T-helper 1 cell (primary cell): ENCODE measurements at places on chromosomes 1 and 21.

DNA sequence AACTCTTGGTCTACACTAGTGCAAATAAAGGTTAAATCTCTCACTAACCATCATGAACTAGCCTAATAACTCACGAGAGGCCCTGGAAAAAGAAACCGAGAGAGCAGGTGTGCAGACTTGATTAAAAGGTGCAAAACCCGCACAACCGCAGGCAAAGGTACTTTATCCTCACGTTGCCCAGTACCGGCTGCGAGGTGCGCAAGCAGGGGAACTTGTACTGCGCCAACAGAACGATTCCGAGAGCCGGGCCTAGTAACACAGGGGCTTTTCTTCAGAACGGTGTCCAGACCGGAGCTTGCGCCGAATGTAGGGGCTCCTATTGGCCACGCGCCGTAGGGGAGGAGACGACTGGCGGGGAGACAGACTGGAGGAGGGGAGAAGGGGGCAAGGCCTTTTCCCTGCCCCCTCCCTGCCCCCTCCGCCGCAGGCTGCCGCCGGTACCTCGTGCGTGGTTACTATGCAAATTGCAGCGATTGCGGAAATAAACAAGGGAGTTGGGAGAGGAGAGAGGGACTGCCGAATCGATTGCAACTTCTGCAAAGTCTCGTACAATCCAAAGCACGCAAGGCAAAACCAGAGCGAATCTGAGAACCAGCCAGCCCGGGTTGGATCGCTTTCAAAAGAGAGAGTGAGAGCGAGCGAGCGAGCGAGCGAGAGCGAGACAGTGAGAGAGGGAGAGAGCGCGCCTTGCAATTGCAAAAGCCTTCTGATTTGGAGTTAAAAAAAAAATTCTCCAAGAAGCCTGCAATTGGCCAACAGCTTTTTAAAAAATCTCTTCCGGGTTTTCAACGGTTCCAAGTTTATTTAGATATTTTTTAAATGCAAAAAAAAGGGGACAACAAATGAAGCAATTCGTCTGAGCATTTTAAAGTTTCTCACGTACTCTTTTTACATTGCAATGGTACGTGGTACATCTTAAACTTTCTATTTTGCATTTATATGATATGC lies 5.4 kb upstream of the NFIA start:
- peak; percentile 89 for DNase-seq

DNA sequence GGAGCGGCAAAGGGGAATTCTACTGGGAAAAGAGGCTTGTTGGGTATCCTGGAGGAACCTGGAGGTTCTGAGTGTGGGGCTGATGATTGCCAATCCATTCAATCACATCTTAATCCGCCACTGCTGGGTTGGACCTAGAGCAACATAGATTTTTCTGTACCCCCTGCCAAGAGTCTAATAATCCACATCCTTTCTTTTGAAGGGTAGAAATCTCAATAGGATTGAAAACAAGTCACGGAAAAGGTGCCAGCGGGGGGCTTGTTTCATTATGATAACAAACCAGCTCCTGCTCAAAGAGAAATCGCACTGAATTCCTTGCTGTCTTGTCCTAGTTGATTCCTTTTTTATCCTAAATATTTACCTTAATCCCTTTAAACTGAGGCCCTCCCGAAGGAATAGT lies 528.5 kb downstream of the ADGRL2 start:
- no peak for DNase-seq

GRCh38 chr1:230064283-230064682 lies 2.8 kb upstream of the GALNT2 start:
- DNase-seq, result no peak

- DNase-seq, result no peak
Observed at GRCh38 chr1:115241309-115241708, 96.7 kb downstream of the NGF start.

DNA sequence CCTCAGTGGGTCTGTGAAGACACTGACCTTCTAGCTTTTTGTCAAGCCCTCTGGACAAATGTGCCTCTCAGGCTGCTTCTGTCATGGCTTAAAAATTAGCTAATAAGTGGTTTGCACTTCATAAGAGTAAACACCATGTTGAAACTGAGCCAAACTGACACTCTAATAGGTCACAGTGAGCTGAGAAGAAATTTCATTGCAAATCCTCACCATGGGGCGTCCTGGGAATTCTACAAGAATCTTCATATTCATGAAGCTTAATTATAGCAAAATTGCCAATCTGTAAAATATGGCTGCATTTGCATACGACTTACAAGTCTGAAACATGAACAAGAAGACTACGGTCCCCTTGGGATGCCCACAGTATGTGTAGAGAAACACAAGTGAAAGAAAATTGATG lies 188.6 kb downstream of the DSCAM start:
- DNase-seq, result no peak

DNA sequence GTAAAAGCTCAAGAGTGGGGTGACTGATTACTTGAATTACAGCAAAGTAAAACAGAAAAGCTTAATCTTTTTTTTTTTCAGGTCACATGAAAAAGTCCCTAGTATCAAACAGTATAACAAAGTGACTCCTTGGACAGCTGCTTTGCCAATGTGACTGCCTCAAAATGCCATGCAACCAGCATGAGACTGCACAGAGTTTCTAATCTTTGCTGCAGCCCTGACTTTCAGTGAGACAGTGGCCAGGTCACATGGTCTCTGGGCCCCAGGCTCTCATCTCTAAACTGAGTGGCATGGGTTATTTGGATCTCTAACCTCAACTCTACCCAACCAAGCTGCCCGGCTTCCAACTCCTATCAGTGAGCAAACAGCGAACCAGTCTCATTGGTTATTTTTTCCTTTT lies 169.0 kb downstream of the VAV3 start:
- no peak for DNase-seq

GRCh38 chr1:241424480-241424971 lies 67.5 kb upstream of the RGS7 start:
- no peak for DNase-seq

DNA sequence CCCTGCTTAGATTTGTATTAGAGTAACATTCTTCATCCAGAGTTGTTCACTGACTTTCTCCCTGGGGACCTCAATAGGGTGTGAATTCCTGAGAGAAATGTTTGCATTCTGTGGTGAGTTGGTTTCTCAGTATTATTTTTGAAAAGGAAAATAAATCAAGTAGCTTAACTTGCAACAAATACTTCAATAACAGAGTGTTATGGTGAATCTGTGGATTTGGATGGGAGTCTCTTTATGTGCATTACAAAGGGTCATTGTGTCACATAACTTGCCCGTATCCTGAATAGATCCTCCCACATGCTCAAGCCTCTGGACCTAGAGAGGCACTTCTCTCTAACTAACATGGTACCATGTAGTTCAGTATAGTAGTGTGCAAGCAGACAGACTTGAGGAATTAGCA lies 68.4 kb upstream of the IPO9 start:
- DNase-seq, result no peak

DNA sequence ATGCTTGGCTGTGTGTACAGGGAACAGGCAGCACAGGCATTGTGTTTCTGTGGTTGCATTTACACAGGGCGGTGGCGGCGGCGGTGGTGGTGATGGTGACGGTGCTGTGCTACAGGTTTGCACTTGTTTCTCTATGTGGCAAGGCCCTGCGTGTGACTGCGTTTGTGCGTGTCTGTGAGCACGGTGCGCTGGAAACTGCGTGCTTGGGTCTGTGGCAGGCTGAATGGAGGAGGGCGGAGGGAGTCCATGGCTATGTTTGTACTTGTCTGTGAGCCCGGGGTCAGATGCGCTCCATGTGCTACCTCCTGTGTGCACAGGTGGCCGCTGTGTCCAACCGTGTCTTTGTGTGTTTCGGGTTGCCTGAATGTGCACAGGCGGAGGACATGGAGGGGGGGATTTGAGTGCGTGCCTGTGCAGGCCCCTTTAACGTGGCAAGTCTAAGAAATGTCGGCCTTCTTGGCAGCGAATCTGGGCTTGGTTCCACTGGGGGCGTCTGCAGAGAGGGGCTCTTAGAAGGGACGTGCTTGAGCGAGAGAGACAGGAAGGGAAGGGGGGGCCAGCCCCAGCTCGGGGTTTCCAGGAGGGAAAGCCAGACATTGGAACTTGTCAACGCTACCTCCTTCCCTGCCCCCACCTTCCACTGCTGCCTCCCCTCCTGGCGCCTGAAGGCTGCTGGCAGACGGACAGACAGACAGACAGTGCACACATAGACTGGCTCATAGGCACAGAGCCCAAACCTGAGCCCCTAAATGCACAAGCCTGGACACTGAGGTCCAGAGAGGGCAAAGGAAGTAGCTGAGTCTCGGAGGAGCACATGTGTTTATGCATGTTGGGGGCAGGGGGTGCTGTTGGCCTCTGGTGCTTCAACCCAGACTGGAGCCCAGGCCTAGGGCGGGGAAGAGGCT lies 32.7 kb upstream of the WASF2 start:
- peak; percentile 31 for DNase-seq

DNA sequence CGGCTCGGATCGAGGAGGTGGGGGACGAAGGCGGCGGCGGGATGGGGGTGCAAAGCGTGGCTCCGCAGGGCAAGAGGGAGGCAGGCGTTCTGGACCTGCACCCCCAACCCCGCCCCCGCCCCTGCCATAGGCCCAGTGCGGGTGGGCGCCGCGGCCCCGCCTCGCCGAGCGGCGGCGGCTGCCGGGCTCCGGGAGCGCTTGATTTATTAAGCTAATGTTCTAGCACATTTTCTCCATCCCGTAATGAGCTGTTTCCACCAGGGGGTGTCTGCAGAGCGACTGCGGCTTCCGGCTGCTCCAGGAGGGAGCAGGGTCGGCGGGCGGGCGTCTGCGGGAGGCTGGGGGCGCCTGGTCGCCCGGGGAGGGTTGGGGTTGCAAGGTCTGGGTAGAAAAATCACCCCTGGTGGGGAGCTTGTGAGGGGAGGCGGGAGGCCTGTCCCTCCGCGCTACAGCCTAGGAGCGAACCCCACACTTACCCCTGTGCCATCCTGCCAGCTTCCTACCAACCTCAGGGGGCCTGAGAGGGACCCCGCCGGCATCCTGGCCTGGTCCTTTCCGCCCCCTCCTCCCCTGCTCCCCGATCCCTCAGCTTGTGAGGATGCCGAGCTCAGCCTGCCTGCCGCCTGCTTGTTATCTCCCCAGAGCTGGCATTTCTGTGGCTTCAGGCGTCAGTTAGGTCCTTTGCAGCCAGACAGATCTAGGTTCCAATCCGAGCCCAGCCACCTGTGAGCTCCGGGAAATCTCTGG lies 48.5 kb upstream of the ACOT11 start:
- no peak for DNase-seq

GRCh38 chr1:206824331-206824730 lies 41.1 kb upstream of the IL20 start:
- DNase-seq, result no peak

- no peak for DNase-seq
Observed at GRCh38 chr1:63261736-63262458, 60.5 kb upstream of the FOXD3 start.

DNA sequence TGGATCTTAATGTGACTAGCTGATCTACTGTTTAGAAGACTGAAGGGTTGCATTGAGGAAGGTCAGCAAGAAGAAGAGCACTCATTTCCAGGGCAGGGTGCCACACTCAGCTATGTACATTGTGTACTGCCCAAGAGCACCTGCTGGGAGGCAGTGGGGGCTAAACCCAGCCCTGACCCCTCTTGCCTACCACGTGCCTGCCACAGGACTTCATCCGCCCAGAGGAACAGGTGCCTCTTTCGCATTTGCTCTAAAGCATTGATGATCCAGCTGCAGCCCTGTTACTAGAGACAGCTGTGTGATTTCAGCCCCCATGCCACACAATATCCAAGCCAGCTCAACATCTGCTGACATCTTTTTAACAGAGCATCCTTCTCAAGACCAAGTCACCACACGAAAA lies 341.8 kb downstream of the LMX1A start:
- no peak for DNase-seq

- no peak for DNase-seq
Observed at GRCh38 chr1:221711063-221711577, 30.8 kb downstream of the DUSP10 start.

DNA sequence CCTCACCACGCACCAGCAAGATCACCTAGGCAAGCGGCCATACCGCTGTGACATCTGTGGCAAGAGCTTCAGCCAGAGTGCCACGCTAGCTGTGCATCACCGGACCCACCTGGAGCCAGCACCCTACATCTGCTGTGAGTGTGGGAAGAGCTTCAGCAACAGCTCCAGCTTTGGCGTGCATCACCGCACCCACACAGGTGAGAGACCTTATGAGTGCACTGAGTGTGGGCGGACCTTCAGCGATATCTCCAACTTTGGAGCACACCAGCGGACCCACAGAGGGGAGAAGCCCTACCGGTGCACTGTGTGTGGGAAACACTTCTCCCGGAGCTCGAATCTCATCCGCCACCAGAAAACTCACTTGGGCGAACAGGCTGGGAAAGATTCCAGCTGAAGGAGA lies 5.0 kb downstream of the ZNF691 start:
- DNase-seq, result no peak

DNA sequence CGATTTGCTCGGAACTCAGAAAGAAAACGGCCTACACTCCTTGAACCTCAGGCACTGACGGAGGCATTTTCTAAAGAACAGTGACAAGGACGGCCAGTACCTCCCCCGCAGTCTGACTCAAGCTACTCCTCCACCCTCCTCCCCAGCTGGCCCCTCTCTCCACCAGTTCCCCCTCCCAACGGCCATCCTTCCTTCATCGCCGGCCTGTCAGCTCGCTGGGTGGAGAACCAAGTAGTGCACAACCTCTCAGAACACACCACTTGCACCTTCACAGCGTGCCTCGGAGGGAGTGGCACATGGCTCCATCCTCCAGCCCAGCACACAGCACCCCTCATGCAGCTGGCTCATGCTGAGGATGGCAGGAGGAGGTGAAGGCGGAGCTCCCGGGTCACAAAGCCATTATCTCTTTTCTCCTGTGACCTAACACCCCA lies 58.8 kb downstream of the TOR1AIP2 start:
- DNase-seq, result no peak

DNA sequence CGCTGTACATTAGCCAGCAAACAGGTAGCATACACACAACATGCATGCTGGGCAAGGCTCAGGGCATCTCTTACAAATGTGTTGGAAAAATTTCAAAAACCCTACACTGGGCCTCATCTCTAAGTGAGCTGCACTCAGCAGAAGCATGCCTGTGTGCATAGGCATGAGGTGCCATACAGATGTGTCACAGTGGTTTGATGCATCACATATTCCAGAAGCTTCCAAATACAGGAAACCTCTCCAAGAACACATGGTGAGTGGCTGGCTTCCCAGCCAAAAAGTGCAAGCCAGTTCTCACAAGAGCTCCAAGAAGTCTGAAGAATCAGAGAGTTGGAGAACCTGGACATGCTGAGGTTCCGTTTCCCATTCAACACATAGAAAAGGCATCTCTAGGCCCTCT lies 58.3 kb downstream of the CD46 start:
- no peak for DNase-seq

DNA sequence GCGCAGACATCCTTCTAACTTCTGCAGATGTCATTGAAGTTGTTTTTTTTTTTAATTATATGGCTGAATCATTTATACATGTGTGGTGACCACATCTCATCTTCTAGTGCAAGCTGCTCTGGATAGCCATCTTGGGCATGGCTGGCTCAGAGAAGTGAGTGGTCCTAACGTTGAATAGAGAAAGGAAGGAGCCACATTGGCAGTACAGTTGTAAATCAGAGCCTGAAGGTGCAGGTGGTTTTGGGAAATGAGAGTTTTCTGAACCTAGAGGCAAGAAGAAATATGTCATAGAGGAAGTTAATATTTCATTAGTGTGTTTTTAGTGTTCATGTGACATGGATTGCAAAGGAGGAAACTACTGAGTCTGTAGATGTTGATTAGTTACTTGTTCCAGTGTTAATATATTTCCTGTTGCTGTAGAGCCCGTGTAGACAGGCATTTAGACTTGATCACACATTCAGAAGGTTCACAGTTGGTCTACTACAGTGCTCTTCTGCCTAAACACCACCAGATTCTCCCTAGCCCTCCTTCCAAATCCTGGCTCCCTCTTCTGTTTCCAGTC lies 163.7 kb downstream of the ROR1 start:
- DNase-seq, result no peak

- DNase-seq, result no peak
Observed at GRCh38 chr1:229024528-229025130, 246.3 kb upstream of the RAB4A start.
